ENCODE measurements at places on chromosomes 5 and 9.

GRCh38 chr5:91302958-91303357 is 80.2 kb downstream of the ARRDC3 start:
- no peak for DNase-seq

DNA sequence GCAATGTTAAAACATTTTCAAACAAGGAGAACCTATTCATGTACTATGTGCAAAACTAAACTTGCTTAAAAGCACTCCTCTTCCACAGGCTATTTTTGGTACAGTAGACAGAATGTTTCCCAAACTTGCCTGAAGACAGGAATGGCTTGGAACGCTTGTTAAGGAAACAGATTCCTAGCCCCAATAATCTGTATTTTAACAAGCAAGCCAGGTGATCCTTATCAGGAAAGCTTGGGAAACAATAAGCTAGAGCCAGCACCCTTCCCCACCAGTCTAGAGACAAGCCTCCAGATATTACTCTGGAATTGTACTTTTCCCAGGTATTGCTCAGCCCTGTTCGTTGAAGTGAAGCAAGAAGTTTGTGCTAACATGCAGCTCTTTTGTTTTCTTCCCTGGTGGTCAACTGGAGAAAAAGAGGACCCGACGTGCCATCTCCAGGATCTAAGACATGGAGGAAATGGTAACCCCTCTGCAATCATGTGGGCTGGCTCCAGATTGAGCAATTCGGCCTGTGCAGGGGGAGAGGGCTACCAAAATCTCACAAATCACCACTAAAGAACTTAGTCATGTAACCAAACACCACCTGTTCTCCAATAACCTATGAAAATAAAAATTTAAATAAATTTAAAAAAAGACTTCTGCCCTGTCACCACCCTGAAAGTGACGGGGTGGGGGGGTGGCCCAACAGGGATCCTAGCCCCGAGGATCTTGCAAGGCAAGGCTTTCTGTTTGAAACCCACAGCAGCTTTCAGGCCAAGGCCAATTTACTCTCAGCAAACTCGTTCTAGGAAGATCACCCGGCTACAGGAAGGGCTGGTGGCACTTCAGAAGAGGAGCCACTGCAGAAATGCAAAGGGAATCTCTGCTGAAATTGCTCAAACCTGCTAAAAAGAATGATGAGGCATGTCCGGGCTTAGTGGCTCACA is 48.6 kb downstream of the SHB start:
- DNase-seq = no peak

- no peak for DNase-seq
These were observed 10.2 kb downstream of the NIPSNAP3B start for GRCh38 chr9:104774132-104774531.

- DNase-seq = no peak
These were observed 56.3 kb upstream of the ELL2 start for GRCh38 chr5:96017951-96018350.

DNA sequence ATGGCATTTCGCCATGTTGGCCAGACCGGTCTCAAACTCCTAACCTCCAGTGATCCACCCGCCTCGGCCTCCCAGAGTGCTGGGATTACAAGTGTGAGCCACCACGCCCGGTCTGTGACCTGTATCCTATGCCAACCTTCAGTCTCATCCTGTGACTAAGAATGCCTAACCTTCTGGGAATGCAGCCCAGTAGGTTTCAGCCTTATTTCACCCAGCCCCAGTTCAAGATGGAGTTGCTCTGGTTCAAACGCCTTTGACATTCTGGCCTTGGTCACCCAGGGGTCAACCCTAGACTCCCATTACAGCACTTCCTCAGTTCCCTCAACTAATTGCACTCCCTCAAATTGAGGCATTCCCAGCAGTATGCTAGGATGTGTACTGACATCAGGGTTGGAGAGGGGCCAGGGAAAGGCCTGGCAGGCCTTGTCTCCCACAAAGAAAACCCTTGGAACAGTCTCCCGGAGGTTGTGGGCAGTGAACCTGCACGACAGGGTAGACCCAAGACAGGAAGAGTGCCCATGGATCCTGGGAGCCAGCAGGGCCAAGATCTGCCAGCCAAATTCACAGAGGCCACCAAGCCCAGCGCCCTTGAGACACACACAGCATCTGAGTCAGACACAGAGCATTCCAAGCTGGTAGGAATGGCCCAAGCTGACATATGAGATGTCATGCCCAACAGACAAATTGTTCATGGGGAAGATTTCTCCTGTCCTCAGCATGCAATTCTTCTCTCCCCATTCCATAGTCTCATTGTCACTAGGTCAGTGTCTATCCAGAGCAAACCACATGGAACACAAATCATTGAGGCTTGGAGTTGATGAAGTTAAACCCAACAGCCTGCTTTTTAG is 24.9 kb upstream of the SMU1 start:
- no peak for DNase-seq

- DNase-seq = no peak
These were observed 15.3 kb downstream of the PPP1R2B start for GRCh38 chr5:156865427-156865826.

DNA sequence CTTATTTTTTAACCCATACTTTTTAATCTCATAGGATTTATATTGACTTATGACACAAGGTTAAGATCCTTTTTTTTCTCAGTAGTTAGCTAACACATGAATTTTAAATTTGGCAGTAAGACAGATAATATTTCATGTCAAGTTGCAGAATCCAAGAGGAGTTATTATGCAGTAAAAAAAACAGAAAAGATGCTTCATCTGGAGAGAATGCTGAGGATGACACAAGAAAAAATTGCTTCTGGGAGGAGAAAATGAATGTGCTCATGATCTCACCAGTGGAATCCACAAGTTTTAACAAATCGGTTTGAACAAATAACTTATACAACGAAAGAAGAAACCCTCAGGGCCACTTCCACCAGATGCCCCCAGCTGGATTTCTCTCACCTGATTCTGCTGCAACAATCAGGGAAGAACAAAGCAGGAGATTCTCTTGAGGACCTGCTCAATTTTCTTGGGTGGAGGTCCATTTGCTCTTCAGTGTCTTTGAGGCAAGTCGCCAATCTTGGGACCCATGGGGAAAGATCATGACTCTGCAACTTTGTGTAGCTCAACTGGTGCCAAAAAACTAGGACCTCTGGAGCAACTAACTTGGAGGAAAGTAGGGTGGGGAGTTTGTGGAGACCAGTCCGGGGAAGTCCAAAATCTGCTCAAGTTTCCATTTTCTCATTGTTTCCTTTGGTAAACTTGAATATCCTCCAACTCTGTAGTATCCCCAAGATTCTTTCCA is 50.5 kb upstream of the TNFSF15 start:
- no peak for DNase-seq

GRCh38 chr5:168796000-168796399 is 216.8 kb upstream of the PANK3 start:
- no peak for DNase-seq

DNA sequence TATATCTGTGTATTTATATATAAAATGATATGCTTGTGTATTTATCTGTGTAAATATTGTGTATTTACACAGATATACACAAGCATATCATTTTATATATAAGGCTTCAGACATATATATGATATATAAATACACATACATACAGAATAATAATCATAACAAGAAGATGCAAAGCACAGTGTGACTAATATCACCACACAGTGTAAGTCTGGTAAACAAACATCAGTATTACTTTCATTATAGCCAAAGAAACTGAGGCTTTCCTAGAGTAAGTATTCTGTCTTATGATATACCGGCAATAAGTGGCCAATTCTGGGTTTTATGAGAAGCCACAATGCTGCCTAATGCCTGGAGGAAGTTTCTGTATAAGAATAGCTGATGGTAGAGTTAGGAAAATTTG is 29.9 kb upstream of the RAPGEF6 start:
- no peak for DNase-seq

- DNase-seq = no peak
These were observed 79.1 kb downstream of the OLFM1 start for GRCh38 chr9:135166565-135166964.

DNA sequence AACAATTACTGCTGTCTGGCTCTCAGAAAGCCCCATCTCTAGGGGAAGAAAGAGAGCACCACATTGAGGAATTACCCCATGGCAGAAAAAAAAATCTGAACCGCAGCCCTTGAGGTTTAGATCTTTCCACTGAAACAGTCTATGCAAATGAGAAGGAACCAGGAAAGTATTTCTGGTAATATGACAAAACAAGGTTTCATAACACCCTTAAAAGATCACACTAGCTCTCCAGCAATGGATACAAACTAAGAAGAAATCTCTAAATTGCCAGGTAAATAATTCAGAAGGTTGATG is 427.1 kb downstream of the PRELID2 start:
- no peak for DNase-seq

- DNase-seq = no peak
These were observed 2366.3 kb upstream of the C9orf72 start for GRCh38 chr9:29939559-29939958.

GRCh38 chr5:82855893-82856550 is 221.2 kb downstream of the TMEM167A start:
- no peak for DNase-seq

DNA sequence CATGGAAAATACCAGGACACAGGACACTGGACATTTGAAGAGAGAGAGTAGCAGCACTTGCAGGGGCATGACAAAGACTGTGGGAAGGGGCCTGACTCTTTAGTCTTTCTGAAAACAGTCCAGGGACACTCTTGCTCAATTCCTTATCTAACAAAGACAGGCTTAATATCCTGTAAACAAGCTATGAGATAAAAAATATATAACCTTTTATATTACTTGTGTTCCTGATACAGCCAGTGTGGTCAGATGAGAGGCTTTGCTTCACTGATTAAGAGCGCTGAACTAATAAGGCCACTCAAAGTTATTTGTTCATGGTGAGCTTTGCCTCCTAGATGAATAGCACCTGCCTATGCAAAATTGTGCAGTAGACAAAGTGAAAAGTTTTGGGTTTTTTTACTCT is 518.7 kb downstream of the LRRC70 start:
- DNase-seq = no peak

DNA sequence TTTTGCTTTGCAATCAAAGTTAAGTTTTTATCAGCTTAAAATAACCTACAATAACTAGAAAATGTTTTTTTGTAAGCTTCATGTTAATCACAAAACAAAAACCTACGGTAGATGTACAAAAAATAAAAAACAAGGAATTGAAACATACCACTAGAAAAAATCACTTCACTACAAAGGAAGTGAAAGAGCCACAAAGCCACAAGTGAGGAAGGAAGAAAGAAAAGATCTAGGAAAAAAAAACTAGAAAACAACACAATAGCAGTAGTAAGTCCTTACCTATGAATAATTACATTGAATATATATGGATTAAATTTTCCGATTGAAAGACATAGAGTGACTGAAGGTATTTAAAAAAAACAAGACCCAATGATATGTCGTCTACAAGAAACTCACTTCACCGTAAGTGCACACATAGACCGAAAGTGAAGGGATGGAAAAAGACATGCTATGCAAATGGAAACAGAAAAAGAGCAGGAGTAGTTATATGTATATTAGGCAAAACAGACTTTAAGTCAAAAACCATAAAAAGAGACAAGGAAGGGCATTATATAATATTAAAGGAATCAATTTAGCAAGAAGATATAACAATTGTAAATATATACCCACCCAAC is 13.4 kb upstream of the ZDHHC21 start:
- DNase-seq = no peak

- no peak for DNase-seq
These were observed 115.1 kb upstream of the IRX4 start for GRCh38 chr5:1997640-1998347.

Measured in breast epithelium (tissue), 4 donors.